NCI-H1092 (cell line): ENCODE measurements at places on chromosomes 3 and 15.

DNA sequence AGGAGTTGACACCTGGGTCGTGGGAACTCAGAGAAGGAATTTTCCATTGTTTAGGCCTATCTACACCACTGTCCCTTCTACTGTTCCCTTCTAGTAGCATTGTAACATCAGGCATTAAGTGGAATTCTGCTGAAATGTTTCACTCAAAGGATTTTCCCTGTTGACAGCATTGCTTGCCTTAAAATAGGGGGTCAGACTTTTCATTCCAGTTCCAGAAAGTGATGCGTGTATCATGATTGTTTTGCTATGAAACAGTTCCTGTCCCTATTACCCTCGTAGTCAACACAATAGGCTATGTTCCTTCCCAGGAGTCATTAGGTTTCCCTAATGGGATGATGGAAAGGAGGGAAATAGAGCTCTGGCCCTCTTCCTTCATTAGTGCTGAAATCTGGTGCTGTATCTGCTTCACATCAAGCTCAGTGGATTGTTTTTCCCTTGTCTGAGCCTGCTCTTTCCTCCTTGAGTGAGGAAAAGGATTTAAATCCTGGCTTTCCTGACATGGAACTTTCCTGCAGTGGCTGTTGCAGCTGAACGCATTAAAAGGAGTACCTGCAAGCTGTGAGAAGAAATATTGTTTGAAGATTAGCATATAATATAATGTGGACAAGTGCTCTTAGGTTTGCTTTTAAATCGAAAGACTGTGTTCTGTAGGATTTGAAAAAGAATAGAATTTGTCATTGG is 195.9 kb downstream of the KLHL25 start:
- no peak for DNase-seq

GRCh38 chr3:114400371-114400770 is 106.5 kb downstream of the TIGIT start:
- no peak for DNase-seq

DNA sequence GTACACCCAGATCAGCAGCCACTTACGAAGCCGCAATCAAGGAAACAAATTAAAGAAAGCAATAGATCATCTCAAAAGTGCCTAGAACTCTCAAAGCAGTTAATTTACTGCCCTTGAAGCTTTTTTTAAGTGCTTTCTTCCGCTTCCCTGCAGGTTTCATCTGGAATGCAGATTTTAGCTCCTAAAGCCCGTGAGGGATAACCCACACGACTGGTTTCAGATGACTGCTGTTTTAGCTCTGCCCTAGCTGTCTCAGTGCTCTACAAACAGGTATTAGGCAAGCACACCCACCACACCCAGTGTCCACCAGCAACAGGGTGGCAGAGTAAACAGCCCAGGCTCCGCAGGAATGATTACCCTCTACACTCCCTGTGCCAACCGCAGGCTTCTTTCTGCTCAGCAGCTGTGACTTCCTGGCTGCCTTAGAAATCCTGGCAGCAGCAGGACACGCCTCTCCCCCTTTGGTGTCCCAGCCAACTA is 126.0 kb downstream of the FMN1 start:
- no peak for DNase-seq

- no peak for DNase-seq
Measured at GRCh38 chr3:11915621-11916424, 69.1 kb upstream of the TAMM41 start.

DNA sequence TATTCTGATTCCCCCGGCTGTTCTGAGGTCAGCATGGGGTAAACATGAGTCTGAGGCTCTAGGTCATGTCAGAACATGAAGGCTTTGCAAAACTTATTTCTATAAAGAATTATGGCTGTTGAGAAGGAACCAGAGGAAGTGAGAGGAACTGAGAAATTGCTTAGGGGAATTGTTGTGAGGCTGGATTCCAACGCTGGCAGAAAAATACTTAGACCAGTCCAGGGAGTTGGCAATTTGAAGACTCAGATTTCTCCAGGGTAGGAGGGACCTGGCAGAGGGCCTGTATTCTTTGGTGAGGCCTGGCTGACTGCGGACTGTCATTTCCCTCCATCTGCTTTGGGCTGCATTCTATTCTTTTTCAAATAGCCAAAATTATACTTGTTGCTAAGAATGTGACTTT is 155.5 kb downstream of the PLD1 start:
- no peak for DNase-seq

- DNase-seq: no peak
Measured at GRCh38 chr3:56771376-56771775, 30.4 kb downstream of the ARHGEF3 start.

GRCh38 chr3:15602146-15602536 is 596 bp downstream of the BTD start:
- DNase-seq: no peak

DNA sequence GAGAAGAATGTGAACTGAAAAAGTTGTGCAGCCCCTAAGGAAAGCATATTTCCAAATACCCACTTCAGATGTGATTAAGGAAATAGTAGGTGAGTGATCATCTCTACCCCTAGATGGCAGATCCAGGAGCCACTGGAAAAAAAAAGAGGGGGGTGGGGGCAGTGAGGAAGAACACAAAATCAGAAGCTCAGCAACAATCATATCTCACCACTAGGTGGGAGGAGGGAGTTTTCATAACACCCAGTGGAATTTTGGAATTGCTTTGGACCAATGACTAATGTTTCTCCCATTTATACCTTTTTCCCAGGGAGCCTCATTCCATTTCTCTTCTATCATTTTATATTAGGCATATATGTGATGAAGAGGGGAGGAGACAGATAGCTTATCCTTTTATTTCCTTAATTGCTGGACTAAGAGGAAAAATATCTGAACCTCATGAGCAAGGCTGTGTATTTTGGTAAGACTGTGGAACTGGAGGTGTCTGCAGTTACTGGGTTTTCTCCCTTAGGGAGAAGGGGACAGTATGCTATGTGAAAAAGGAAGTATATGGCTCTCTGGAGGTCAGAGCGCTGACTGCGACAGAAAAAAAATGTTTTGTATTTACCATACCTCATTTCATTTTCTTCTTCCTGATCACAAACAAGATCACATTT is 363.4 kb downstream of the GAP43 start:
- DNase-seq: no peak

- DNase-seq: no peak
Measured at GRCh38 chr3:39178553-39178952, 13.8 kb downstream of the XIRP1 start.

DNA sequence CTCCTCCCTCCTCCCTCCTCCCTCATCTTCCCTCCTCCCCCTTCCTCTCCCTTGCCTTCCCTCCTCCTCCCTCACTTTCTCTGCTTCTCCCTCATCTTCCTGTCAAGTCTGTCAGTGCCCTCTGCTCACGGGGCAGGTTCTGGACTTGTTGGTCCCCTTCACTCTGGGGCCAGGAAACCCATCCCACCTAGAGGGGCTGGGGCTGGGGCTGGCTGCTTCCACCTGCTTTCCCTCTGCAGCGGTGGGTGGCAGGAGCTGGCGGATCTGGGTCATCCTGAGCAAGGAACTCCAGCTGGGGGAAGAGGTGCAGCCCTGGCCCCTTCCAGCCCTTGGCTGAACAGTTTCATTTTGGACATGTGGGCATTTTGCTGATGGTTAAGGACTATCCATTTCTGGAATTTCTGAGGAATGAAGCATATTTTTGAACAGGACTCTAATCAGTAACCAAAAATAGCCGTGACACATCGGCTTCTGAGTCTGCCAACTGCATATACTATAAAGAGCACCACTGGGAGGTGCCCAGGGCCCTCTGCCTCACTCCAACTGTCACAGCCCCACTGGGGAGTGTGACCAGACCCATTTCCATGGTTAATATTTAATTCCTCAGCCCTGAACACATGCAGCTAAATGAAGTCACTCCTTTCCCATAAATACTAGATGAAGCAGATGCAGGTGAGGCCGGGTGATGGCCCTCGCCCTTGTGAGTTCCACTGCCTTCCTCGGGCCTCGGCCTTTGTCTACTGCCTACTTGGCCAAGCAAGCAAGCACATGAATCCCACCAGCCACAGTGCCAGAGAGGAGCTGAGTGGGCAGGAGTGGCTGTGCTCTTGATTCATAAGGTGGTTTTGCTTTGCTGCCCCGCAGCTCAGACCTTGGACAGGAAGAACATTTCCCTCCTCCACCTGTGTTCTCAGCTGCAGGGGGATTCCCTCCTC is 39.8 kb downstream of the CHDH start:
- no peak for DNase-seq

DNA sequence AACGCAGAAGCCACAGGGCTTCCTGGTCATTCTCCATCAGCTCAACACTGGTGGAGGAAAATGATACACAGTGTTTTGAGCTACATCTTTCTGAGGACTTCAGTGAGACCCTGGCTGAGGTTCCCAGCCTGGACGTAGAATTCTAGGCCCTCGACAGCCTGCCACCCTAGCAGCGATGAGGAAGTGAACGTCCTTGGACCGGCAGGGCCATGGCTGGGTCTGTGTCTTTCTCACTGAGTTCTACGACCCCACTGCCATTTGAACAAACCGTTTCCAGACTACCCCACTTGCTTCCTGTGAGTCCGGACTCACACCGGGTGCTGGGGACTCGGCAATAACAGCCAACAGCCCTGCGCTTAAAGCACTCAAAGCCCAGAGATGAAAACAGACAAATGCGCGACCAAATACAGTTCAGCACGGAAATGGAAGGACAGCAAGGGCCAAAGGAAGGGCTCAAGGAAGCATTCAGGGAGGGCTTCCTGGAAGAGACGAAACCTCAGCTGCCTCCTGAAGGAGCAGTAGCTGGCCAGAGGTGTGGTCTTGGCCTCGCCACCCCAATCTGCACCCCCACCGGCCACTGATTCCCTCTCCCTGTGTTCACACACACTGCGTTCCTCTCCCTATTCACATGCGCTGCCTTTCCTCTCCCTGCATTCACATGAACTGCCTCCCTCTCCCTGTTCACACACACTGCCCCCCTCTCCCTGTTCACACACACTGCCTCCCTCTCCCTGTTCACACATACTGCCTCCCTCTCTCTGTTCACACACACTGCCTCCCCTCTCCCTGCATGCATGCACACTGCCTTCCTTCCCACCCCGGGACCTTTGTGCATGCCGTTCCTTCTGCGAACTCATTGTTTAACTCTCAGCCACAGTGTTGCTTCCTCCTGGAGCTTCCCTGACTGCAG is 136.3 kb upstream of the PRR20G start:
- DNase-seq: no peak

- no peak for DNase-seq
Measured at GRCh38 chr3:146325170-146325569, 74.3 kb upstream of the PLSCR4 start.

GRCh38 chr3:170079536-170080165 is 41.9 kb downstream of the GPR160 start:
- no peak for DNase-seq

- DNase-seq: no peak
Measured at GRCh38 chr3:185082149-185082548, 70.7 kb downstream of the C3orf70 start.

DNA sequence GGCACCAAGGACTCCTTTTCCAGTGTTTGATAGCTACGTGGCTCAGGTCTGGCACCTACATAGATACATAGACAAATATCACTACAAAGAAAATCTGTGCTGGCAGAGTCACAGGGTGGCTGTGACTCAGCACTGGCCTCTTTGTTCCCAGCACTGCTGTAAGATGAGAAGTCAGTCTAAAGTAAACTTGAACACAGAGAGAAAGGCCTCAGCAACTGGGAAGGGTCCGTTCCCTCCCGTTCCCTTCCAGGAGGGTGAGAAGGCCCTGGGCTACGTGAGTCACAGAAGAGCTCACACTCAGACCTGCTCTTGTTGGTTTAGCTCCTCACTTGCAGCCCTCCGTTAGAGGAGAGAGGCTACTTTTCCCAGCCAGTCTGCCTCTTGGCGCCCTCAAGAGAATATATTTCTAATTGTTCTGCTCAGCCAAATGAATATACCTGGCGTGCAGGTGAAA is 23.1 kb downstream of the ANXA2 start:
- peak; percentile 85 for DNase-seq

GRCh38 chr3:102390171-102390864 is 44.5 kb upstream of the ZPLD1 start:
- no peak for DNase-seq

GRCh38 chr15:68112706-68113105 is 58.6 kb downstream of the PIAS1 start:
- DNase-seq: no peak

DNA sequence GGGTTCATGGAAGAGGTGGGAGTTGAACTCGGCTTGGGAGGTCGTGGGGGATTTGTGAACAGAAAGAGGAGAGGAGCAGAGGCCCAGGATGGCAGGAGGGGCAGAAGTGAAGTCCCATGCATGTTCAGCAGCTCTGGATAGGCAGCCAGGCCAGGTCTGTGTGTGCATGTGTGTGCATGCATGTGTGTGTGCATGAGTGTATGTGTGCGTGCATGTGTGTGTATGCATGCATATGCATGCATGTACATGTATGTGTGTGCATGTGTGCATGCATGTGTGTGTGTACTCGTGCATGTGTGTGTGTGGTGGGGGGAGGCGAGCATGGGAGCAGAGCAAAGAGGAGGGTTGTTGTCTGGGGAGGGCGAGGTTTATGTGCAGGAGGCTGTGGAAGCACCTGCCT is 178.4 kb downstream of the RPLP1 start:
- DNase-seq: no peak

GRCh38 chr3:41640076-41640475 is 321.8 kb downstream of the ULK4 start:
- DNase-seq: no peak
